ENCODE measurements at places on chromosomes 1 and 21.

- no peak for DNase-seq
Observed at GRCh38 chr21:18449605-18450550, 46.3 kb upstream of the TMPRSS15 start.

GRCh38 chr1:156149374-156150332 is 3.7 kb upstream of the SEMA4A start:
- peak; percentile 79 for DNase-seq

- DNase-seq, result no peak
Observed at GRCh38 chr1:167101754-167102153, 7.9 kb downstream of the STYXL2 start.

DNA sequence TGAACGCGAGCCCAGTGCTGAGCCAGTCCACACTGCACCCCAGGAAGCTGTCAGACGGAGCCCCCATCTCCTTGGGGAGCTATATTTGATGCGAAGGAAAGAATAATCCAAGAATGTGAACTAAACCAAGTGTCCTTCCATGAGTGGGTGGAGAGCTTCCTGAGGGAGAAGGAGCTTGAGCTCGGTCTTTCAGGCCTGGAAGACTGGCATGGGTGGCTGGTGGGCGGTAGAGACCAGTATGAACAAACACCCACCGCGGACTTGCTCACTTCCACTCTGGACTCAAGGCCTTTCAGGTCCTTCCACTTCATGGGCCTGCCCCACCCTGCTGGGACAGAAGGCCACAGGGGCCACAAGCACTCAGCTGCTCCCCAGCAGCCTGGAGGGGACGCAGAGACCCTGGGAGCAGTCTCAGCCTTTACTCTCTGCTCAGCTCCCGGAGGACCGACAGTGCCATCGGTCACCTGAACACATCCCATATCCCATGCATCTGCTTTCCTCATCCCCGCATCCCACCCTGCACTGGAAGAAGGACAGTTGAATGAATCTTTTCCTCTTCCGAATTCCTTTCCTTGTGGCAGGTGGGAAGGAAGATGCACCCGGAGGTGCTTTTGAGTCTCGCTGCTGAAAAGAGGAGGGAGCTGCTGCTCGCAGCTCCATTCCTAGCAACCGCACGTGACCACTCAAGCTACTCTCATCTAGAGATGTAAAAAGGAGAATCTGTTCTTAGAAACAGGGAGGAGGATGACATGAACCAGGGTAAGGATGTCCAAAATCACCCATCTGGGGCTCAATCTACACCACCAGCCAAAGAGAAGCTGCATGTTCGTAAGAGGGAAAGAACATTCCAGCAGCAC is 92.3 kb downstream of the PGBD5 start:
- no peak for DNase-seq

GRCh38 chr1:207454046-207454964 is at the start of gene CR2:
Gene CR2 (plus strand): TSS chr1:207454328. CDS start chr1:207454419, 91 bp downstream.
- peak; percentile 82 for DNase-seq

DNA sequence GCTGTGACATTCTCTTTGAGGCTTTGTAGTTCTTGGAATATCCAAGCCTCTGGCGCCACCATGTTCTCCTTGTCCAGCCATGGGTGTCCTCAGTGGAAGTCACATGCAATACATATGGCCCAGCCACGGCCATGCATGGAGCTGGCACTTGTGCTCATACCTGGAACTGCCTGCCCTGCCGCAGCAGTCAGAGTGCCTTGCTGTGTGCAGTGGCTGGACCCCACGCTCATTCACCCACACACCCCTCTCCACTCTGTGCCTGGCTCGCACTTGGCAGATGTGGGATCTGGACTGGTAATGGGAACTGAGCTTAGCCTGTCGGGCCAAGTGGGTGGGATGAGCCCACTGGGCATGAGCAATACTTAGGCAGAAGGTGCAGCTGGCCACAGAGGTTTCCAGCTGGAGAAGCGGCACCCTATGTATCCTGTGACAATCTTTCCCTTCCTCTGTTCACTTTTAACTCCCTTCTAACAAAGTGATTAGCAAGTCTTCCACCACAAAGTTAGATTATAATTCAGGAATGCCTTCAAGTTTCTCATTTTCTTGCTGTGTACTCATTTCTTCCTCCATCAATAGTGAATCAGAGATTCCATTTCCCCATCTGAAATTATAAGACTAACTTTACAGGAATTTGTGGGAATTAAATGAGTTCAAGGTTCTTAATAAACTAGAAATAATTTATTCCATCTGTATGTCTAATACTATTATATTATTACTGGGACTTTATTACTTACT is 351.6 kb upstream of the NCAM2 start:
- DNase-seq, result no peak

- DNase-seq, result no peak
Observed at GRCh38 chr1:53878492-53879105, 11.0 kb downstream of the YIPF1 start.

DNA sequence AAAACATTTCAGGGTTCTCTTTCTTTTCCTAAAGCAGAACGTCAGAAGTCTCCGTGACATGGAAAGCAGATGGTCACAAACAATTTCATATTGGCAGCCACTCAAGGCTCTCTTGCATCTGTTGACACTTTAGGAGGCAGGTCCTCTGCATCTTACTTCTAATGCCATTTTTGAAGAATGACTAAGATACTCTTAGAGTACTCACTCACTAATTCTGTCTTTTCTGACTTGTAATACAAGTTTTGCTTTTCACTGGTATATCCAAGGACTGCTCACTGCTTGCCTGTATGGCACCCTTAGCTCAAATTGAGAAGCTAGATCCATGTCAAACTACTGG is 68.3 kb downstream of the PRRX1 start:
- DNase-seq, result no peak

GRCh38 chr1:118294875-118295642 is 110.0 kb upstream of the SPAG17 start:
- no peak for DNase-seq

GRCh38 chr1:97507863-97508262 is 413.0 kb downstream of the DPYD start:
- DNase-seq, result no peak

DNA sequence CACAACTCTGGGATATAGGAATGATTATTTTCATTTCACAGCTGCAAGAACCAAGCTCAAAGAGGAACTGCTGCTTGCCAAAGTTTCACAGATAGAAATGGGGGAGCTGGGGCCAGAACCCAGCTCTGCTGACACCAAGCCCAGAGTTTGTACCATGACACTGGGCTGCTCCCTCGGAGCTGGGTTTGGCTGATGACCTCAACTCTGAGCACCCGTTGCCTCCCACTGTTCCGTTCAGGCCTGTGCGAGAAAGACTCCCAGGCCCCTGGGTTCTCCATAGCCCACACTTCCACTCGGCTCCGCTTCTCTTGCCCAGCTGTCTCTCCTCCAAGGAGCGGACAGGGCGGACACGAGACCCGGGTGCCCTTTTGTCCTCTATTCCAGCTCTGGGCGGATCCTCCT is 55.2 kb downstream of the NGF start:
- no peak for DNase-seq

DNA sequence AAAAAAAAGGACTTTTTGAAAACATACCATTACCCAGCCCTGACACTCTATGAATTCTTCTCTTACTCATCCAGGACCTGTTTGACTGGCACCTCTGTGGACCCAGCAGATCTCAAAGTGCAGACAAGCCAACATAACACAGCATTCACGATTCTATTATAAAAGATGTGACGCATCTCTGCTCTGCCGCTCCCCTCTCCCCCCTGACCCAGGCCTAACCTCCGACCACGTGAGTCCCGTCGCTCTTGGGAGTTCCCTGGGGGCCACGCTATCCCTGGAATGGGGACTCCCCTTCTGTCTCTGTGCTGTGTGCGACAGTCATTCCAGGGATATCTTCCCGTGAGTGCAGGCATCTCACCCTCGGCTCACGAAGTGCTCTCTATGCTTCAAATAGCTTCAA is 21.1 kb downstream of the LRRC38 start:
- DNase-seq, result no peak

GRCh38 chr1:97608272-97608671 is 312.6 kb downstream of the DPYD start:
- no peak for DNase-seq

GRCh38 chr1:230254265-230254664 is 171.9 kb downstream of the PGBD5 start:
- DNase-seq, result no peak

DNA sequence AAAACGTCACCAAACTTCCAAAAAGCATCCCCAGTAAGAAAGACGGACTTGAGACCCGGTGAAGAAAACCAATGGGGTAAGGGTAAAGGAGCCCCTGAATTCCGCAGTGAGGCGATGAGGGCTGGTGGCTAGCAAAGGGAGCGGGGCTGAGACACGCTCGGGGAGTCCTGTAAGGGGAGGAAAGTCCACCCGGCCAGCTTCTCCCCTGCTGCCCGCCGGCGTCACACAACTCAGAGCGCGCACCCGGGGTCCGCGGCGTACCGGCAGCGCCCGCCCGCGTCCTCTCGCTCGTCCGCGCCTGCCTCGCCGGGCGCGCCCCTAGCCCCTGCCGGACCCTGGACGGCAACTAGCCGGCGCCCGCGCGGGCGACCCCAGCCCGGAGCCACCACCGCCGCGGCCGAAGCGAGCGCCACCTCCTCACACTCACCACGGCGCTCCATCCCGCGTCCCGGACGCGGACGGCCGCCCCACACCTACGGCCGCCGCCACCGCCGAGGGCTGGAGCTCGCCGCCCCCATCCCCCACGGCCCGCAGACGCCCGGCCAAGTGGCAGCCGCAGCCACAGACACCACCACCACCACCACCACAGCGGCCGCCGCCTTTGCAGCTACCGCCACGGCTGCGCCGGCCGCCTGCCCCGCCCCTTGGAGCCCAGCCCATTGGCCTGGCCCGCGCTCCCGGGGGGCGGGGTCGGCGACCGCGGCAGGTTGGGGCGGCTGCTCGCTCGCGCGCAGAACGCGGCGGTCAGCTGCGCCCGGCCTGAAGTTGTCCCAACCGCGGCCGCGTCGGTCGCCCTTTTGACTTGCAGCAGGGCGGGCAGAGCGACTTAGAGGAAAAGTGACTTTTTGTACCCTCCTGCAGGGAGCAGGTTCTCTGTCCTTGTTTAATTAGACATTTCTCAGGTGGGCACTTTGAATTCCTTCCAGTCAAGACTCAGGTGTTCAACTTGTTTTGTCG is 10.0 kb upstream of the ARHGAP29 start:
- DNase-seq, result peak; percentile 59

GRCh38 chr21:33478182-33478581 is 1.6 kb downstream of the TMEM50B start:
- no peak for DNase-seq

DNA sequence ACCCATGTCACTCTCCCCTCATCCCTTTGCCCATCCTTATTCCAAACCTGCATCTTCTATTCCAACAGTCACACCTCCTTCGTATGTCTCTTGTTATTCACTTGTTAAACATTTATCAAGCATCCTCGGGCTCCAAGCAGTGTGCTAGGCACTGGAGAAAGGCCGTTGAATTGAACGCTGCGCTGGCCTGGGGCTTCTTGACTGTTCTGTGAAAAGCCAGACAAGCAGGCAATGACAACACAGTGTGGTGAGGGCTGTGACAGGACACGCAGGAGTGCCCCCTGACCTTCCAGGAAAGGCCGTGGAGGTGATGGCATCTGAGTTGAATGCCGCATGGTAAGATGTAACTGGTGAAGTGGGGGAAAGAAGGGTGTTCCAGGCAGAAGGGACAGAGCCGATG is 19.2 kb downstream of the ETV3 start:
- no peak for DNase-seq

- DNase-seq, result no peak
Observed at GRCh38 chr1:89826594-89826993, 5.8 kb downstream of the LRRC8D start.

DNA sequence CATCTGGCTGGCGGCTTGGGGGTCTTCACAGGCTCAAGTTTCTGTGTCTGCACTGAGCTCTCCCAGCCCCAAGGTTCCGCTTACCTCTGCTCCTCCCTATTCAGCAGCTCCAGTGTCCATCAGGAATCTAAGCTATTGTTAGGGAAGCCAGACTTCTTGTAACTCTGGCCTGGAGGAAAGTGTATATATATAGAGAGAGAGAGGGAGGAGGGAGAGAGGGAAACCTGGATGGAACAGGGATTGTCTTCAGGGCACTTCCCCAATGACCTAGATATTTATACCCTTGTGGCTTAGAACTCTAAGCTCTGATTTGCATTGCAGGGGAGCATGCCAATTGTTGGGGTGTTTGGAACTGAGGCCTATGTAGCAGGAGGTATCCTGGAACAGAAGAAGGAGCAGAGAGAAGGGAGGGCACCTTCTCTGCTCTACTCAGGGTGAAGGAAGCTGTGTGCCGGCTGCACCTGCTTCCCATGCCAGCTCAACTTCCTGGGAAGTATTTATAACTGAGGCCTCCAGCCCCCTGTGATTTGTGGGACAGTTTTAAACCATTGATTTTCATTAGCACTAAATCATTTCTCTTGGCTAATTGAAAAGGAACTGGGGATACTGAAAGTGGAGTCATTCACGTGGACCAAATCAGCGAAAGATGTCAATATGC is 70.9 kb downstream of the NAV1 start:
- DNase-seq, result no peak

DNA sequence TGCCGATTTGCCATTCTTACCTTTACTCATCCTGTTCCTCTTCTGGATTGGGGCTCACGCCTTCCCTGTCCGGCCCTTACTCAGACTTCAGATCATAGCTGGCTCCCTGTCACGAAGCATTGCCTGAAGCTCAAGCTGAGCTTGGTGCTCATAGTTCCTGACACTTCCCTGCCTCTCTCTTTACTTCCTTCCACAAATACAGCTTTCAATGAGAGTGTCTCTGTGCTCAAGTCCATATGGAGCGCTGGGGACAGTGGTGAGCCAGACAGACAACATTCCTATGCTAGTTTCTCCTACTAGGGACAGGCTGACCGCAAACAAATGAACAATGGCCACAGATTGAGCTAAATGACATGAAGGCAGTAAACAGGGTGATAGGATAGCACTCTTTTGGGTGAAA is 38.1 kb downstream of the HHAT start:
- DNase-seq, result no peak

- peak; percentile 41 for DNase-seq
Observed at GRCh38 chr1:218351391-218352074, 6.4 kb downstream of the TGFB2 start.

DNA sequence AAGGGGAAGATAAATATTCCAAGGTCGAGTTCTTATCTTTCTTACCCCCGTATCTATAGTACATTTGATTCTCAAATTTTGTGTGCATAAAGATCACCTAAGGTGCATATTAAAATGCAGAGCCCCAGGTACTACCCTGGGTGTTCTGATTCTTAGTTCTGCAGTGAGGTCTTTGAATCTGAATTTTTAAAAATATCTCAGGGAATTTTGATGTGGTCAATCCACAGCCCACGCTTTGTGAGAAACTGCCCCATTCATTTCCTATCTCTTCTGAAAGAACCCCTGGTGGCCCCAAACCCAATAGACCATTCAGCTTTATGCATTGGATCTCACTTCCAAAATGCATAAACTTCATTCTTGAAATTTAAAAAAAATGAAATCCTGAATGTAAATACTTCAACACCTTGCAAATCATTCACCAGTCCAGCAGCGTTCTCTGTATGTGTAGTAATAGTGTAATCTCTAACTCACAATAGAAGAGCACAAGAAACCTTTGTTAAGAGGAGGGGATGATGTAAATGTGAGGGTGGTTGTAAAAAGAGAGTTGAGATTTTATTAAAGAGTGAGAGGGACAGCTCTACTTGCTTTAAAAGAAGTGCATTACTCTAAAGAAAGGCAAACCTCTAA is 108.8 kb upstream of the ZP4 start:
- no peak for DNase-seq

GRCh38 chr1:43961692-43962091 is 8.1 kb upstream of the DPH2 start:
- no peak for DNase-seq

Data from germinal center (tissue), 1 donor.